Memory B cell (primary cell): ENCODE measurements at places on chromosomes 5 and 9.

DNA sequence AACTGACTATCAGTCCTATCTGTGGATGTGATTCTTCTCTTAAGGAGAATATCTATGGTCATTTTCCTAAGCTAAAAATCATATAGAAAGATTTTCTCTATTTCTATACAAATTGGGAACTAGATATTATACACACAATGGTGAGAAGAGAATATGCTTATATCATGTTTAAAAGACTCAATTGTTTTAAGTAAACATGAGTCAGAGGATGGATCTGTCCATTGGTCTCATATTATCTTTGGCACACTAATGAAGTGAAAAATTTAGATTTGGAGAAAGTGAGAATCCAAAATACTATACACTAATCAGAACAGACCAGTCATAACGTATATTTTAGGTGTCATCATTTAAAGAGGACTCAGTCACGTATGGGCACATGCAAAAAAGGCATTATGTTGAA, 16.5 kb upstream of the SPINK14 start:
- no peak overlapping the region for H3K4me3 ChIP-seq
- H3K36me3 ChIP-seq: no peaks in the 10 kb centered on the region
- H3K27ac ChIP-seq: no peak overlapping the region
- H3K4me1 ChIP-seq: no peaks in the 10 kb centered on the region
- H3K27me3 ChIP-seq: peaks cover 5% of the 10 kb centered on the region

GRCh38 chr5:159319832-159320231, 10.5 kb downstream of the IL12B start:
- no peaks in the 10 kb centered on the region for H3K4me1 ChIP-seq
- no peak for DNase-seq
- no peak overlapping the region for H3K4me3 ChIP-seq
- H3K27ac ChIP-seq: no peak overlapping the region
- no peaks in the 10 kb centered on the region for H3K36me3 ChIP-seq

GRCh38 chr5:85334-85995, 6.5 kb upstream of the PLEKHG4B start:
- no peaks in the 10 kb centered on the region for H3K4me1 ChIP-seq
- no peak overlapping the region for H3K4me3 ChIP-seq
- peaks cover 4% of the 10 kb centered on the region for H3K36me3 ChIP-seq
- H3K27me3 ChIP-seq: peaks cover 29% of the 10 kb centered on the region
- no peak overlapping the region for H3K27ac ChIP-seq
- no peak for DNase-seq

DNA sequence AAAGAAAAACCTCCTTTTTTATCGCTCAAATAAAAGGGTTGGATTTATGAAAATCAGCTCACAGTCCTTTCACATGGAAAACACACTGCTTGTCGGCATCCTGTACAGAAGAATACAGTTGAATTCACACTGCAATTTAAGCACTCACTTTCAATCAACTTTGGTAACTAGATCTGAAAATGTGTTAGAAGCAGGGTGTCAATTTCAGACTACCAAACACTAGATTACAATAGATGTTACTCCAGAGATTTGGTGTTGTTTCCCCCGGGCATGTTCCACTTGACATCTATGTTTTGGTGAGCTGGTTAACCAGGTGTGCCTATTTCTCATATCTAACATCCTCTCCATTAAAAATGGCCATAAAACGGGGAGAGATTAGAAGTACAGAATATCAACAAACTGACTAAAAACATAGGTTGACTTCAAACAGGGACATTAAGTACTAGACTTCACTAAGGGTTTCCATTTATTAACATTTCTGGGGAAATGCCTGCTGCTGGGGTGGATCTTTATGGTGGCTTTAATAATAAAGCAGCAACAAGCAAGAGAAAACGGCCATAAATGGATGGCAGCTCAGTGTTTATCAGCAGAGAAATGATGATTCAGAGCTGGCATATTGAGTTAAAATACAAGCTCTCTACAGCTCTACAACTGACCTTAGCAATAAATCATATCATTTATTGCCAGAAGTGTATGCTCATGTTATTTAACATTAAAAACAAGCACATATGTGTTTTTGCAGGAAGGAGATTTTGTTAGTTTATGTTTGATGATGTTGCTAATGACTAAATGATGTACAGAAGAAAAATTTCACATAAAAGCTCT, 158.8 kb downstream of the SLF1 start:
- H3K27me3 ChIP-seq: peaks cover 8% of the 10 kb centered on the region
- no peaks in the 10 kb centered on the region for H3K4me1 ChIP-seq
- H3K36me3 ChIP-seq: no peaks in the 10 kb centered on the region
- H3K4me3 ChIP-seq: no peak overlapping the region
- no peak overlapping the region for H3K27ac ChIP-seq

- no peak for DNase-seq
- H3K4me3 ChIP-seq: no peak overlapping the region
- no peak overlapping the region for H3K27ac ChIP-seq
- H3K27me3 ChIP-seq: no peaks in the 10 kb centered on the region
- peaks cover 14% of the 10 kb centered on the region for H3K4me1 ChIP-seq
- no peaks in the 10 kb centered on the region for H3K36me3 ChIP-seq
These were observed 77.7 kb downstream of the NTNG2 start for GRCh38 chr9:132239518-132239917.

DNA sequence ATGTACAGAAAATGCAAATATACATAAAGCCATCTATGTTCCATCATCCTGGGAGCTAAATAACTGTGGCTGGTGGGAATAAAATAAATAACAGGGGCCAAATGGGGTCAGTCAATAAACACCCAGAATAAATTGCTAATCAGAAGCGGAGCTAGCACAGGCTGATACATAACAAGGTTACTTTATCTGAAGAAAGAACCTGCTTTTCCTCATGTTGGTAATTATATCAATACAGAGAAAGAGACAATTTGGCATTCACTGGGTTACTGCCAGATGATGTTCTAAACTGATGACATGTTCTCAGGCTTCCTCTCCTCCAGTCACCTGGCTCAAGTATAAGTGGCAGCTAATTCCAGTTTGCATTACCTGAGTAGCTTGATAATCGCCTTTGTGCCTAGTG, 144.9 kb upstream of the CD180 start:
- DNase-seq: no peak
- H3K4me1 ChIP-seq: no peaks in the 10 kb centered on the region
- peaks cover 2% of the 10 kb centered on the region for H3K36me3 ChIP-seq
- no peak overlapping the region for H3K27ac ChIP-seq
- H3K4me3 ChIP-seq: no peak overlapping the region
- peaks cover 17% of the 10 kb centered on the region for H3K27me3 ChIP-seq

DNA sequence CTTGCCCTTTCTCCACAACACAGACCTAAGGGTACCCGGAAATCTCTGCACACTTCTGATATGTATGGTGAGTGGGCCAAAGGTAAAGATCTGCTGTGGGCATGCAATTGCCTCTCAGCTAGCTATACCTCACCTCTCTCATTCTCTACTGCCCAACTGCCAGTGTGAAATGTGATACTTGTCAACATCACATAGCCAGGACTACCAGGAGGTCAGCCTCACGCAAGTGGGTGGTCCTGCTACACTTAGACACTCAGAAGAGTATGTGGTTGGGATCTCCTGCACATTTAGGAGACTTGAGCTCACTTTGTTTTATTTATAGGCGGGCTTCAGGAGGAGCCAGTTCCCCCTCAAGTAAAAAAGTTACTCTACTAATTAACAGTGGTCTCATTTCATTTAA, 88.0 kb upstream of the MAN2A1 start:
- H3K27me3 ChIP-seq: peaks cover 7% of the 10 kb centered on the region
- H3K4me3 ChIP-seq: no peak overlapping the region
- H3K4me1 ChIP-seq: no peaks in the 10 kb centered on the region
- no peaks in the 10 kb centered on the region for H3K36me3 ChIP-seq
- DNase-seq: no peak

DNA sequence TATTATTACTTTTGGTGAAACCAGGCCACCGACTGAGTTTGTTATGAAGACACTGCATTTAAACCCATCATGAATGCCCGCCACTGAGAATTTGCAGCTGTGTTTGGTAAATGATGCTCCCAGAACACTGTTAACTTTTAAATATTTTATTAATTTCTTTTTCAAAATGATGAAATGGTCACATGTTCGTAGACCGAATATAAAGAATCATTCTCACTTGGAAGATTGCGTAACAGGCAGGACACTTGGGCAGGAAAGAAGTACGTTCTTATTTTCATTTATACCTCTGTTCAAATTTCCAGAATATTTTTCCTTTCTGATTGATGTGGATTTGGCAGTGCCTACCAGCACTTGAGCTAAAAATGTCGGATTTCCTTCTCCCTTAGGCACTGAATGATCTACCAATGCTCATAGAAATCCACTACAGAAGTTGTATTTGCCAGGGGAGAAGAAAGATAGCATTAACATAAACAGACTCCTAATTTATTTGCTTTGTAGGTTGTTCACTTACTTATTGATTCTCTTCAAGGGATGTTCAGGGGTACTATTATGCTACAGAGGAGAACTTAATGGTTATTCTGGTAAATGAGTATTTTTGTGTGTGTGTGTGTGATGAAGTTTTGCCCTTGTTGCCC, 13.8 kb downstream of the CYFIP2 start:
- H3K27me3 ChIP-seq: no peaks in the 10 kb centered on the region
- H3K4me3 ChIP-seq: no peak overlapping the region
- H3K27ac ChIP-seq: peak overlapping the region; percentile 74
- DNase-seq: no peak

DNA sequence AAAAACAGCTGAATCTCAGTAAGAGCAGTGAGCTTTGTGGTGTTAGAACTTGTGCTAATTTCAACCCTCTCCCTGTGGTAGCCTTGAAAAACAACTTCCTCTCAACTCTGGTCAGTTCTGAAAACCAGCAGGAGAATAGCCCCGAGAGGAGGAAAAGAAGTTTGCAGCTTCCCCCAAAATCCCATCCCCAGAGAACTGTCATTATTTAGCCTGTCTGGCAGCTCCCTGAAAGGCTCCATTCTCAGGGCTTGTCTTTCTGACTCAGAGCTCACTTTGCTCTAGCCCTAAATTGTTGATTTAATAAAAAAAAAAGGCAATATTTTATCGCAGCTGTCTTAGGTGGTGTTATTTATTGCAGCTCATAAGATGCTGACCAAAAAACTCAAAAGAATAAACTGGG, 11.4 kb upstream of the SLC45A2 start:
- DNase-seq: no peak
- H3K27ac ChIP-seq: no peak overlapping the region
- H3K4me3 ChIP-seq: no peak overlapping the region
- H3K27me3 ChIP-seq: no peaks in the 10 kb centered on the region
- peaks cover 12% of the 10 kb centered on the region for H3K36me3 ChIP-seq
- peaks cover 2% of the 10 kb centered on the region for H3K4me1 ChIP-seq

DNA sequence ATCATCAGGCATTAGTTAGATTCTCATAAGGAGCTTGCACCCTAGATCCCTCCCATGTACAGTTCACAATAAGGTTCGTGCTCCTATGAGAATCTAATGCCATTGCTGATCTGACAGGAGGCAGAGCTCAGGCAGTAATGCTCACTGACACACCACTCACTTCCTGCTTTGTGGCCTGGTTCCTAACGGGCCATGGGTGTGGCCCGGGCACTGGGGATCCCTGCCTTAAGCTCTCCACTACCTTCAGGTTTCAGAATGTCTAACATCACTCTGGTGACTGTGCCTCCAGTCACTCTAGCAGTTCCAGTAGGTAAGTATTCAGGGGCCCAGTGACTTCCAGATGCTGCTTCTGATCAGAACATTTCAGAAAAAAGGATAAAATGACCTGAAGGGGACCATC, 152.4 kb downstream of the LRRC70 start:
- H3K4me1 ChIP-seq: no peaks in the 10 kb centered on the region
- H3K36me3 ChIP-seq: no peaks in the 10 kb centered on the region
- no peak overlapping the region for H3K27ac ChIP-seq
- H3K27me3 ChIP-seq: no peaks in the 10 kb centered on the region
- H3K4me3 ChIP-seq: no peak overlapping the region

- peaks cover 4% of the 10 kb centered on the region for H3K4me1 ChIP-seq
- H3K27me3 ChIP-seq: peaks cover 8% of the 10 kb centered on the region
- peaks cover 3% of the 10 kb centered on the region for H3K36me3 ChIP-seq
- no peak overlapping the region for H3K4me3 ChIP-seq
These were observed 24.0 kb upstream of the CARTPT start for GRCh38 chr5:71695071-71695470.

GRCh38 chr5:10666531-10667299, 94.3 kb downstream of the DAP start:
- H3K4me3 ChIP-seq: no peak overlapping the region
- H3K27me3 ChIP-seq: peaks cover 1% of the 10 kb centered on the region
- H3K27ac ChIP-seq: no peak overlapping the region

DNA sequence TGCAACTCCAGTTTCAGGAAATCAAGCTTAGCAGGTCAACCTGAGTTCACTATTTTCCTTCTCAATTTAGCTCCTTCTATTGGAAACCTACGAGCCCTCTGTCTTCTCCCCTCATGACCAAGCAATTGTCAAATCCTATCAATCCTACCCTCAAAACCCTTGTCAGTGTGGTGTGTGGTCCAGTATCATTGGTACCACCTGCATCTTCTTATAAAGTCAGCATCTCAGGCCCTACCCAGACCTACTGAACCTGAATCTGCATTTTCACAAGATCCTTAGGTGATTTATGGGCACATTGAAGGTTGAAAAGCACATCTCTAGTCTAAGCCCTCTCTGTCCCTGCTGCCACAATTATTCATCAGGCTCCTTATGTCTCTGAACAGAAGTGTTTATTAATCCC, 77.6 kb upstream of the NR4A3 start:
- H3K4me3 ChIP-seq: no peak overlapping the region
- H3K4me1 ChIP-seq: no peaks in the 10 kb centered on the region
- no peak for DNase-seq
- no peaks in the 10 kb centered on the region for H3K27me3 ChIP-seq

- no peaks in the 10 kb centered on the region for H3K36me3 ChIP-seq
- H3K27ac ChIP-seq: no peak overlapping the region
- no peak for DNase-seq
- no peaks in the 10 kb centered on the region for H3K4me1 ChIP-seq
These were observed 57.3 kb upstream of the EGFLAM start for GRCh38 chr5:38200872-38201557.
